ENCODE measurements at places on chromosomes 11 and 22.
A peak's percentile ranks its signal among the peaks of the same experiment; 100 is the strongest.

DNA sequence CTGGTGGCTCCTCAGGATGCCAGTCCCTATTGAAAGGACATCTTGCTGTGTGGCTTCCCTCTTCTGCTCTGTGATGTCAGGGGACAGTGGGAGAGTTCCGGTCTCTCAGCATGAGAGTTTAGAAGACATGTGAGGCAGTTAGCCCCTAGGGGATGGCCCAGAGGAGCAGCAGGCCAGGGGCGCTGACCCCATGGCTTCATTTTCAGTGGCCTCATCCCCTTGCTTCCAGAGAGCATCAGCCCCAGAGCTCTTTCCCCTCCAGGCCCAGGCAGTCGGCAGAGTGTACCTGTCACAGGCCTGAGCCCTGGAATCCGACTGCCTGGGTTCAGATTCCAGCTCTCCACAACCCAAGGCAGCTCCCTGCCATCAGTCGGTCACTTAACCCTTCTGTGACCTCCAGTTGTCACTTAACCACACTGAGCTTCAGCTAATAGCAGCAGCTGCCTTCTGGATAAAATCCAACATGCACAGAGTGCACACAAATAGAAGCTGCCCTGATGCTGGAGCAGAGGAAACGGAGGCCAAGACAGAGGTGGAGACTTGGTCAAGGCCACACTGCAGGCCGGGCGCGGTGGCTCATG lies 14.1 kb upstream of the LRRC10B start:
- no peak for DNase-seq

DNA sequence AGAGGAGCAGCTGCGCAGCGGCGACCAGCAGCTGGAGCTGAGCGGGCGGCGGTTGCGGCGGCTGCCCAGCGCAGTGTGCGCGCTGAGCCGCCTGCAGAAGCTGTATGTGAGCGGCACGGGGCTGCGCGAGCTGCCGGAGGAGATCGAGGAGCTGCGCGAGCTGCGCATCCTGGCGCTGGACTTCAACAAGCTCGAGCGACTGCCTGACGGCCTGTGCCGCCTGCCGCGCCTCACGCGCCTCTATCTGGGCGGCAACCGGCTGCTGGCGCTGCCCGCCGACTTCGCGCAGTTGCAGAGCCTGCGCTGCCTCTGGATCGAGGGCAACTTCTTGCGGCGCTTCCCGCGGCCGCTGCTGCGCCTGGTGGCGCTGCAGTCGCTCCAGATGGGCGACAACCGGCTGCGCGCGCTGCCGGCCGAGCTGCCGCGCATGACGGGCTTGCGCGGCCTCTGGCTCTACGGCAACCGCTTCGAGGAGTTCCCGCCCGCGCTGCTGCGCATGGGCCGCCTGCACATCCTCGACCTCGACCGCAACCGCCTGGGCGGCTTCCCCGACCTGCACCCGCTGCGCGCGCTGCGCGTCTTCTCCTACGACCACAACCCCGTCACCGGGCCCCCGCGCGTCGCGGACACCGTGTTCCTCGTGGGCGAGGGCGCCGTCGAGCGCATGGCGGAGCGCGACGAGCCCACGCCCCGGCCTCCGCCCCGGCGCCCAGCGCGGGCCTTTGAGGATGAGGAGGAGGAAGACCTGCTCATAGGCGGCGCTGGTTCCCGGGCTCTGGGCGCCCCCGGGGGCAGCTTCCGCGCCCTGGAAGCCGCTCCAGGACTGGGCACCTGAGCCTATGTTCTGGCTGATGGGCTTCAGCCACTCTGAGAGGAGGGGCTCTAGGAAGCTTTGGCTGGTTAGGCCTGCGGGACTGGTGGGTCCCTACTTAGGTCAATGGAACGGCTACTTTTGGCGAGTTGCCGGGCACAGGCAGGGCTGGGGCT lies 787 bp downstream of the LRRC10B start:
- peak; percentile 72 for DNase-seq

- no peak for DNase-seq
Observed at GRCh38 chr11:6654281-6655019, 1.2 kb downstream of the DCHS1 start.

- peak; percentile 69 for DNase-seq
Observed at GRCh38 chr11:109680127-109680526, 258.1 kb downstream of the C11orf87 start.

GRCh38 chr11:128424851-128425285 lies 162.5 kb downstream of the ETS1 start:
- DNase-seq: no peak

Measured in bronchial epithelial cell (primary cell).